ENCODE measurements at places on chromosomes 7 and 10. TPM values are rescaled to one million over a fixed set of nuclear protein-coding genes. Genes with fewer than 3 reads are reported as not detected.

GRCh38 chr10:13847201-13847631, 260.5 kb downstream of the PRPF18 start:
- no peak overlapping the region for H3K4me3 ChIP-seq
- no peak overlapping the region for H3K27ac ChIP-seq
- no peaks in the 10 kb centered on the region for H3K27me3 ChIP-seq
- no peak for DNase-seq
- no peaks in the 10 kb centered on the region for H3K36me3 ChIP-seq

- H3K27me3 ChIP-seq = no peaks in the 10 kb centered on the region
- H3K27ac ChIP-seq = no peak overlapping the region
- H3K4me3 ChIP-seq = no peak overlapping the region
- peaks cover 7% of the 10 kb centered on the region for H3K4me1 ChIP-seq
- H3K36me3 ChIP-seq = no peaks in the 10 kb centered on the region
- no peak for DNase-seq
Observed at GRCh38 chr10:96891840-96892239, 59.7 kb downstream of the LCOR start.

- no peak overlapping the region for H3K27ac ChIP-seq
- peaks cover 2% of the 10 kb centered on the region for H3K27me3 ChIP-seq
- no peaks in the 10 kb centered on the region for H3K36me3 ChIP-seq
- no peaks in the 10 kb centered on the region for H3K4me1 ChIP-seq
- DNase-seq = no peak
Observed at GRCh38 chr7:104855861-104856260, 158.1 kb upstream of the KMT2E start.

DNA sequence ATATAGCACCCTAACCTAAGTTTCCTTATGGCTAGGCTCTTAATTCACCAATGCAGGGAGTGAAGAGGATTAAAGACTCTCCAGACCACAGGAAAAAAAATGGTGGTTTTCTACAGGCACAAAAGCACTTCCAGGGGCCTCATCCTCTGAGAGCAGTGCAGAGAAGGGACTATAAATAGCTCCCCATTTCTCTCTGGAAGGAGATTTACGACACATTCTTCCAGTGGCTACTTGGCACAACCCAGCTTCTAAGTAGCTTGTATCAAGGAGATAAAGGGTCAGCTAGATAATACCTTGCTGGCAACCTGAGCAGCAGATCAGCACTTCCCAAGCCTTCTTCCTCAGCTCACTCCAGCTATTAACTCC, 73.5 kb downstream of the CRPPA start:
- H3K4me1 ChIP-seq = no peaks in the 10 kb centered on the region
- no peak overlapping the region for H3K27ac ChIP-seq
- no peaks in the 10 kb centered on the region for H3K36me3 ChIP-seq
- no peak overlapping the region for H3K4me3 ChIP-seq
- no peak for DNase-seq

DNA sequence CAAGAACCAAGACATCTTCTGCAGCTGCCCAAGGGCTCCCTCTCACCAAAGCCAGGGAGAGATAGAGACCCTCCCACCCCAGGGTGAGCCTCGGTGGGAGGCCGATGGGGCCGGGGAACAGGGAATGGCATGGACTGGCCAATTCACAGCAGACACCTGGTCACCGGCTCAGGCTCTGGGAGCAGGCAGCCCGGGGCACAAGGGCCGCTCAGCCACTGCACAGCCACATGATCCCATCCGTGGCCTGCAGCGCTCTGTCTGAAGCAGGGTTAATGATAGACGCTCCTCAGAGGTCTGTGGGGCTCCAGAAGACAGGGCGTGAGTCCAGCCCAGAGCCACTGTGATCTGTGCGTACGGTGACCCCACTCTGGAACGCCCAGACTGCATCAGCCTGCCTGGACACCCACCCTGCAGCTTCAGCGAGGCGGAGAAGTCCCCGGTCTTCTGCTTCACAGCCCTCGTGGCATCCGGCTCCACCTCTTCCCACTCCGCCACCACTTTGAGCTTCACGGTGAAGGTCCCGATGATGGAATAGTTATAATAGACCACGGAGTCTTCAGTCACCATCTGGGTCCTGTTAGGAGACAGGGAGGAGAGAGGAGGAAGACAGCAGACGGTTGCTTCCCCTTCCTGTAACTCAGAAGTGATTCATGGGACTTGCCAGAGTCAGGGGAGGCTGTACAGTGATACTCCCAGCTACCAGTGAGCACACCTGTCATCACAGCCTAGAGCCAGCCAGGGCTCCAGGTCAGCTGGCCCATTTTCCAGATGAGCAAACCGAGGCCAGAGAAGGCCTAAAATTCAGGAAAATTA, 14.0 kb downstream of the TMEM130 start:
- no peak for DNase-seq
- no peaks in the 10 kb centered on the region for H3K4me1 ChIP-seq
- no peak overlapping the region for H3K27ac ChIP-seq

SCRN1 gene
- total RNA-seq = 3.8 TPM

FLNC gene
- 1,071 TPM for total RNA-seq

DLX6 gene
- total RNA-seq = not detected

PTER gene
- 6.5 TPM for total RNA-seq

ENTPD1 gene
- total RNA-seq = 6.9 TPM

PDE6C gene
- total RNA-seq = not detected

KAT6B gene
- 22.8 TPM for total RNA-seq

TRIM74 gene
- total RNA-seq = not detected

Data from gastrocnemius medialis (tissue), 4 donors.